ENCODE measurements at places on chromosomes 16 and 17.

DNA sequence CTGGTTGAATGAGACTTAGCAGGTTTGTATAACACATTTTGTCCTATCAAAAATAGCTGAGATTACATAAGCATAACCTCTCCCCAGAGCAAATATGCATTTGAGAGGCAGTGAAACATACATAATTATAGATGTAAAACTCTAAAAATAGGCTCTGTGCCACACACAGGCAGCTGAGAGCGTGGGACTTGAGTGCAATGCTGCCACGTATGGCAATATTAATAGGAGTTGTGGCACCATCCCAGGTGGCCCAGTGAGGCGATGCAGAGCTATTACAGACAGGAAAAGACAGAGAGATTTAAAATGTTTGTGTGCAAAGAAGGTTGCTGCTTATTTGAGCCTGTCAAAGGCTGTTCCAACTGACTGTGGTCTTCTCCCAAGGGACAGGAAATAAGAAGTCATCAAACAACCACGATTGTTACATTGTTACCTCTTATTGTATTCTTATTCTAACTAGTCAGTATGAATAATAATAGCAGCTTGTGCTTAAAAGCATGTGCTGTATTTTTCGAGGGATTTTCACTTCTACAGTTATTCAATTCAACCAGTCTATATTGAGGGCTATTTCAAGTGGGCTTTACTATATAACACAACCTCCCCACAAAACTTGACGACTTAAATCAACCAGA is 116.5 kb downstream of the SALL1 start:
- DNase-seq, result no peak

GRCh38 chr16:88700636-88701482 is 5.3 kb downstream of the RNF166 start:
- peak; percentile 95 for DNase-seq

GRCh38 chr16:79554912-79555311 is 45.6 kb downstream of the MAF start:
- DNase-seq, result no peak

DNA sequence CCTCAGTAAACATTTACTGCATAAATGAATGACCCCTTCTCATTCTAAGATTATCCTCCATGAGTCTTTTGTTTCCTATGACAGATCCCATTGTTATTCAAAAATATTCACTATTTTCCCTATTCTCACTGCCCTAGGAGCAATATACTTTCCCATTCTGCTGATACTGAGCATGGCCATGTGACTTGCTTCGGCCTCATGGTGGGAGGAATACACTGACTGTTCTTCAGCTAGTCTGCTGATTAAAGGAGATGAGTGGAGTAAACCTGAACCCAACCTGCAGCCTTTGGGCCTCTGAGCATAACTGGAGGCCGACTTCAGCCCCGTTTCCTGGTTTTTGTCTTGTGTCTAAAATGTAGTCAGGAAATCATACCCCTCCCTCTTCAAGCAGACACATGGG is 531.8 kb upstream of the SALL1 start:
- no peak for DNase-seq

DNA sequence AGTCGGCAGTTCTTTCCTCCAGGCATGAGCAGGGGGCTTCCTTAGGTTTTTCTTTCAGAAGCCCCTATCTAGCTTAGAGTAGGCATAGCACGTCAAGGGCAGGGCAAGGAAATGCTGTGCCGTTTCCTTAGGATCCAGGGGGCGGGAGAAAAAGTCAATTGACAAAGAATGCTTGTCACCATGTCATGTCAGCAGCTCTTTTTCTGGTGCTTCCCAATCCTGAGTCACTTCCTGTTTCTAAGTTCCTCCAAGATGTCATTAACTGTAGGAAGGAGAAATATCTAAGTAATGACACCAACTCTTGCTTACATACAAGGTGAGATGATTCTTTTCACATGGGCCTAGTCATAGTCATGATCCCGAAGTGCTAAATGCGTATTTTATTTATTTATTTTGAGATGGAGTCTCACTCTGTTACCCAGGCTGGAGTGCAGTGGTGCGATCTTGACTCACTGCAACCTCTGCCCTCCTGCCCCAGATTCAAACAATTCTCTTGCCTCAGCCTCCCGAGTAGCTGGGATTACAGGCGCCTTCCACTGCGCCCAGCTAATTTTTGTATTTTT is 35.2 kb downstream of the GJC1 start:
- no peak for DNase-seq

- DNase-seq, result no peak
Observed at GRCh38 chr16:14301169-14302030, 230.3 kb downstream of the MRTFB start.

GRCh38 chr17:46135879-46136563 is 57.2 kb downstream of the KANSL1 start:
- DNase-seq, result no peak

DNA sequence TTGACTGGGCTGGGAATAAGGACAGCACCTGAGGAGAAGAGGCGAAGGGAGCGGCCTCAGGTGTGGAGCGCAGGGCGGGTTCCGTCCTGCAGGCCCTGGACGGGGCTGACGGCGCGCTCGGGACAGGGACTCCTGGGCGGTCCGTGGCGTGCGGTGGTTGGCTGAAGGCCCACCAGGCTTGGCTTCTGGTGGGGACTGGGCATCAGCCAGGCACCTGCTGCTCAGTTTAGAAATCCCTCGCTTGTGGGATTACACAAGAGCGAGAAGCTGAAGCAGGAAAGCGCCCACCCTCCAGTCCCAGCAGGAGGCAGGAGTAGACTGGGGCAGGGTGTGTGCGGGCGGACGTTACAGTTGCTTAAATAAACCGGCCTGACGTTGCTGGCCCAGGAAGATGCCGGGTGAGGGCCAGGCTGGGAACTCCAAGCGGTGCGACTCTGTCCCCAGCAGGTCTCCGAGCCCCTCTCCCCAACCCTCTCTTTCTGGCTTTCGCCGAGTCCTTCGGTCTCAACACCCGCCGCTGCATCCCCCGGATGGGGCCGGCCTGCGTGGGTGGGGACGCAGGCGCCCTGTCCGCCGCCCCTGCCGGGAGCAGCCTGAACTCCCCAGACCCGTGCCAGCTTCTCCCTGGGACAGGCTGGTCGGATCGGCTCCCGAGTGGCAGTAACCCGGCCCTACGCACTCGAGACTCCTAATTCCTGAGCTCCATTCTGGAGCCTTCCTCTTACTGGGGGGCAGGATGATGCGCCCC is 639 bp downstream of the MIF4GD start:
- DNase-seq, result peak; percentile 63
